GDM1 (cell line): ENCODE measurements at places on chromosomes 16 and 17.

DNA sequence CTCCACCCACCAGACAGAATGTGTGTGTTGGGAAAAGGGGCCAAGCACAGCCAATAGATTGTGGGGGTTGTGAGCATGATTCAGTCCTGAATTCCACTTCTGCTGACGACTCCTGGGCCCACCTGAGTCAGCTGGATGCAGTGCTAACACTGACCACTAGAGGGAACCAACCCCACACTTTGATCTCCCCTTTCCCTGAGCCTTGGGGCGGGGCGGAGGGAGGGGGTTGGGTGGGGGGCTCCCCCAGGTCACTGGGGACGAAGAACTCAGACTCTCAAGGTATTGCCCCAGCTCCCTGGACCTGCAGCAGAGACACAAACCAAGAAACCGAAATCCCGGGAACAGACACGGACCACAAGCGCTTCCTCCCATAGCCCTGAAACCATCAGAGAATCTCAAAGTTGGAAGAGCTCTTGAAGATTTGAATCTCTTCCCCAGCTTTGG is 621 bp upstream of the CSHL1 start:
- DNase-seq, result no peak

GRCh38 chr17:7767405-7768021 is 50.0 kb downstream of the DNAH2 start:
- DNase-seq, result no peak

- no peak for DNase-seq
Measured at GRCh38 chr16:75818491-75818890, 92.2 kb upstream of the CPHXL start.

DNA sequence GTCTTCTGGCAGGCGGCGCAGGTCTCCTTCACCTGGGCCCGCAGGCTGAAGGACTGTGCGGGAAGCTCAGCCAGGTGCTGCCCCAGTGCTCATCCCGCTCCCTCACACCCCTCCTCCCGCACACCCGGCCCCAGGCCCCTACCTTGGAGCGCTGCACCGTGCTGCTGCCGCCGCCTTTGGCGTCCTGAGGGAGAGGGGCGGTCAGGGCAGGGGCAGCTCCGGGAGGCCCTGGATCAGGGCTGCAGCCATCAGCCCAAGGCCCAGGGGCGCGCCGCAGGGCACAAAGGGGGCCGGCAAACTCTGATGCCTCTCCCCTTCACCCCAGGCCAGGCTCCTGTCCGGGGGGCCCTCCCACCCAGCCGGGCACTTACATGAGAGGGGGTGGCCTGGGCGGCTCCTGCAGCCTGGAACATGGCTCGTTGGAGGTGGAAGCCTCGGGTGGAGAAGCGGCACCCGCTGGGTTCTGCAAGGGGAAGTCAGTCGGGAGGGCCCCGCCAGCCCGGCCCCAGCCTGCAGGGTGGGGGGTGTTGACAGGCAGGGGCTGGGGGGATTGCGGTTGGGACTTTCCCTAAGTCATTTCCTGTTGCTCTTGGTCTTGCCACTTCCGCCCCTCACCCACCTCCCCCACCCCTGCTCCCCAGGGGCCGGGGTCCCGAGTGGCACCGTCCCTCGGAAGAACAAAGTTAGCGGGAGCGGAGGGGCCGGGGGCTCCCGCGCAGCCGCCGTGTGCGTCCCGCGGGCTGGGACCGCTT is 863 bp downstream of the LIMD2 start:
- DNase-seq, result peak; percentile 83
